ENCODE measurements at places on chromosomes 4 and X.

DNA sequence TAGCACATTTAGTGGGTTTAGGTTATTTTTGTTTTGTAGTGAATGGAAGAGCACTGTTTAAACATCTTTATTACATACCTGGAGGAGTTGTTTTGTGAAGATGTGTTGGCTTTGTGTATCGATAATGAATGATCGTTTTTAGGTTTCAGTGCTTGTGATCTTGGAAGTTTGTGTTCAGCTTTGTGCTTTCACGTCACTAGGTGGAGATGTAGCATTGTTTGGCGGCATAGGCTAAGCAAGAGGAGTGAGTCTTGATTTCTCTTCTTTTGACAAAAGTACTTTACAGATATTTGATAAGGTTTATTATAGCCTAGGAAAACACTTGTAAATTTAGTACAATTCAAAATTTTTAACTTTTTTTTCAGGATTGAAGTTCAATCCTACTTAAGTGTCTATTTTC, 50.4 kb downstream of the PDK3 start:
- no peak for DNase-seq

DNA sequence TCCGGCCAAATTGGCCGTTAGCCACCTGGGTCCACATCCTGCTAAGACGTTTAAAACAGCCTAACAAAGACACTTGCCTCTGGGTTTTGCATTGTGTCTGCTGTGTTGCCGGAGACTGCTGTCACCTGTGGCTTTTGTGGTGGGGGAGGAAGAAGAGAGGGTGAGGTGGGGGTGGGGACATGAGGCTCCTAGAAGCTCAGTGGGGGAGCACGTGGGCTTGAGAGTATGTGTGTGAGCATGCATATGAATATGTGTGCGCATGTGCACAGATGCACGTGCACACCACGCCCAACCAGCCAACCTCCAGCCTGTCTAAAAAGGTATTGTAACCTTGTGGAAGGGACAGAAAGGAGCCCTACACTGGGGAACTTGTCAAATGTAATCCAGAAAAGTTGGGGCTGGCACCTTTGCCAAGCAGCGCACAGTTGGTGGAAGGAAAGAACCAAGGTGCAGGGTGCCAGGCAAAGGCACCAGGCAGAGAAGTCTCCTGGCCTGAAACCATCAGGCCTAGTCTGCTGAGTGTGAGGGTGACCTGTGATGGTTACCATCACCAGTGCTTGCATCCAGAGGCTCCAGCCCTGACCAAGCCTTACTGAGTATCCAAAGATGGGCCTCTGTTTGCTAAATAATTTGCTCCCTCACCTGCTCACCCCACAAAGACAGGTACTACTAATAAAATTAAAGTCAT, 10.1 kb upstream of the SASH3 start:
- DNase-seq, result no peak

GRCh38 chrX:33156152-33156726, 55.1 kb downstream of the DMD start:
- no peak for DNase-seq

- no peak for DNase-seq
Observed at GRCh38 chrX:133417364-133417763, 2.1 kb upstream of the GPC4 start.

- no peak for DNase-seq
Observed at GRCh38 chrX:107699616-107700015, 71.3 kb downstream of the PRPS1 start.

GRCh38 chr4:1460967-1461868, 55.0 kb upstream of the NKX1-1 start:
- no peak for DNase-seq

DNA sequence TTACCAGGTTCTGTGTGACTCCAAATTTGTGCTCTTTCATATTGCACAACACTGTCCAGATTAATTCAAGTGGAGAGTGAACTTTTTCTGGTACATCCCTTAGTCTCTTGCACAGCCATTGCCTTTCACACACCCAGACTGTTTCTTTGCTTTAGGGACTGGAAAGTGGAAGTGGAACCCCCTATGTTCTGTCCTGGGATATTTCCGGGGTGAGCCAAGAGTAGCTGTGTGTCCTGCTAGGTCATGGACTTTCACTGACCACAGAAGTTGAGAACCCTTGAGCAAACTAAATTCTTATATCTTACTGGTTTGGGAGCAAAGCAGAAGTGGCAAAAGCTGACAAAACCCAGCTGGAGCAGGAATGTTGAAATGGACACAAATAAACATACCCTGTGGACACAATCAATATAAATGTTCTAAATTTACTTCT, 10.3 kb upstream of the VSIG4 start:
- DNase-seq, result no peak

GRCh38 chrX:110374559-110374958, 15.9 kb downstream of the RTL9 start:
- no peak for DNase-seq

All from AG04449 (cell line).